ENCODE measurements at places on chromosomes 11 and 22.

- no peak for DNase-seq
Measured at GRCh38 chr11:12160680-12161079, 50.3 kb downstream of the MICAL2 start.

DNA sequence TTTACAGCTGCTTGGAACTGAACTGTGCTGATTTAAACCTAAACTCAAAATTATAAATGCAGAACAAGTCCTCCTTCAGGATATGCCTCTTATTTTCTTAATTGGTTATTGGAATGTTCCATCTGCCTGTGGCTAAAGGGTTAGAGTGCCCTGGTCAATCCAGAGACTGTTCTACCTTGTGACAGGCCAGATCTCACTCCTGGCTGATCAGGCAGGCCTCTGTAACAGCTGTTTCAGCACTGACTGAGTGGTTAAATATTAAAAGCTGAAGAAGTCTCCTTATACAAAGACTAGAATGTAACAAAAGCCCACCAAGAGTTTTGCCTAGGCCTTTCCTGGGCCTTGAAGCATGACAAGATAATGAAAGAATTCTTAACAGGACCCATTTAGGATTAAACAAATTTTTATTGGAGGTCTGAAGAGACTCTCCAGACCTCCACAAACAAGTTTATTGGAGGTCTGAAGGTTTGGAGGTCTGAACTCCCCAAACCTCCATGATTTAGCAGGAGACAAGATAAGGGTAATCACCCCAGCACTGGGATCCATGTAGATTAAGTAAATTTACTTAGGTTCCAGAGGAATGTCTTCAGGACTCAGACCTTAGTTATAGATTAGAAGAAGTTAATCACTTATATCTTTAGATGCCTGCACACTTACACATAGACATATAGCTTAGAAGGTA, 35.8 kb downstream of the TMPRSS5 start:
- DNase-seq, result no peak

- DNase-seq, result no peak
Measured at GRCh38 chr11:116093481-116094270, 589.5 kb upstream of the CADM1 start.

GRCh38 chr11:21810650-21811049, 382.2 kb upstream of the ANO5 start:
- DNase-seq, result no peak

DNA sequence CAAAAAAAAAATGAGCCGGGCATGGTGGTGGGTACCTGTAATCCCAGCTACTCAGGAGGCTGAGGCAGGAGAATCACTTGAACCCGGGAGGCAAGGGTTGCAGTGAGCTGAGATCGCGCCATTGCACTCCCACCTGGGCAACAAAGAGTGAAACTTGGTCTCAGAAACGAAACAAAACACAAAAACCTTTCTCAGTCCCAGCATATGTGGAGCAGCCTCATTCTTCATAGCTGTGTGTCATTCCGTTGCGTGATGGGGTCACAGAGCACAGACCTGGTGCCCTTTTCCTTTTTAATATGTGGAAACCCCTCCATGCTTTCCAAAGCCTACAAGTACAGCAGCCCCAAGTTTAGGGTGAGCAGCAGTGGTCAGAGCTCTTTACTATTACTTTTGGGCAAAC, 13.7 kb downstream of the PEX26 start:
- DNase-seq, result no peak

DNA sequence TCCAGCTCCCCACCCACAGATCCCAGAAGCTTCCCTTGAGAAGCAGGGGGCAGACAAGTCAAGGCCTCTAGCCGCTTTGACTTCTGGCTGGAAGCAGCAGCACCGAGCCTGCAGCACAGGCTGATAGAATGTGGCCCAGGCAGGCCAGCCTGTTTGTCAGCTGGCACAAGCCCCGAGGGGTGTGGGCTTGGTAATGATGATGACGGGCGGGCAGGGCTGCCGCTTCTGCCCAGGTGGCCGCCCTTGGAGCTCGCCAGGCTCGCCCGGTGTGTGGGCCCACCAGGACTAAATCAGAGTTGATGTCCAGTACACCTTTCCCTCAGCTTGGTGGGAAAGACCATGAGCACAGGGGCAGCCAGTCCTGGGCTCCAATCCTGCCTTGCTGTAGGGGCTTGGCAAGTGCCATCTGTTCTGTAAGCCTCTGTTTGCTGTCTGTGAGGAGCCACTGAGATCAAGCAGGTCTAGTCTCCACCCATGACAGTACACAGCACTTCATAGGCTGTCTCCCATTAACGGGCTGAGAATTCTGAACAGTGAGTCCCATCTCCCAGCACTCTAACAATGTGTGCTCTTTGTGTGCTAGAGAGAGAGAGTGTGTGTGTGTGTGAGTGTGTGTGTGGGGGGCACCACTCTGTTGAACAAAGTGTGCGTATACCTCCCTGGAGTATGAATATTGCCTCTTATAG, 26.8 kb downstream of the MICAL2 start:
- no peak for DNase-seq

GRCh38 chr11:95098826-95099225, 9.2 kb downstream of the ENDOD1 start:
- no peak for DNase-seq

GRCh38 chr22:17133137-17133536, 12.0 kb upstream of the TMEM121B start:
- DNase-seq, result no peak

- no peak for DNase-seq
Measured at GRCh38 chr11:84714316-84714780, 912.8 kb downstream of the DLG2 start.

DNA sequence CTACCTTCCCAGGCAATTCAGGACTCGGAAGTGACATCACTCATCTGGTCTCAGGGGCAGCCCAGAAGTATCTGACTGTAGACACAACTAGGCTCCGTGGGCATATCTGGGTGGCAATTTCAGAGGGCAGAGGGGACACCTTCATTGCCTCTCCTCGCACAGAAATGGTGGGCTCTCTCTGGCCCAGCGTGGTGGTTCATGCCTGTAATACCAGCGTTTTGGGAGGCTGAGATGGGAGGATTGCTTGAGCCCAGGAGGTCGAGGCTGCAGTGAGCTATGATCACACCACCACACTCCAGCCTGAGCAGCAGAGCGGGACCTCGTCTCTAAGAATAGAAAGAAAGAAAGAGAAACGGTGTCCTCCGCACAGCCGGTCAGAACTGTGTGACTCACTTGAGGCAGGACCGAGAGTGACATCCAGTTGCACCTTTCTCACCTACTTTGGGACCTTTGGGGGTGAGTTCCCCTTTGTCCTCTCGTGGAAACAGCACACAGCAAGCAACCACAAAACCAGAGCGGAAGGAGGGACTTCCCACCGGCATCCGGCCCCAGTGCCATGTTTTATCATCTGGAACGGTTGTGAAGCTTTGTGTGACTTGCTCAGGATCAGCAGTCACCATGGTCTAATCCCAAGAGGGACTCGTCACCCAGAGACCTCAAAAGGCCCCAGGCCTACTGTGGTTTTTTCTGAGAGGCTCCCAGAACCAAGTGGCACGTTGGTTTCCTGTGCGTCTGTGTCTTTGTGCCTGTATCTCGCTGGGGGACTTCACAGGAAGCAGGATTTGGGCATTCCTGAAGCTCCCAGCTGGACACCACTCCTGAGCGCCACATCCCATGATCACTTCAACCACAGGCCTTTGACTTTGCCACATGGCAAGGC, 38.4 kb upstream of the EMID1 start:
- DNase-seq, result no peak

GRCh38 chr11:120316880-120317688, 8.0 kb upstream of the TLCD5 start:
- DNase-seq, result no peak

DNA sequence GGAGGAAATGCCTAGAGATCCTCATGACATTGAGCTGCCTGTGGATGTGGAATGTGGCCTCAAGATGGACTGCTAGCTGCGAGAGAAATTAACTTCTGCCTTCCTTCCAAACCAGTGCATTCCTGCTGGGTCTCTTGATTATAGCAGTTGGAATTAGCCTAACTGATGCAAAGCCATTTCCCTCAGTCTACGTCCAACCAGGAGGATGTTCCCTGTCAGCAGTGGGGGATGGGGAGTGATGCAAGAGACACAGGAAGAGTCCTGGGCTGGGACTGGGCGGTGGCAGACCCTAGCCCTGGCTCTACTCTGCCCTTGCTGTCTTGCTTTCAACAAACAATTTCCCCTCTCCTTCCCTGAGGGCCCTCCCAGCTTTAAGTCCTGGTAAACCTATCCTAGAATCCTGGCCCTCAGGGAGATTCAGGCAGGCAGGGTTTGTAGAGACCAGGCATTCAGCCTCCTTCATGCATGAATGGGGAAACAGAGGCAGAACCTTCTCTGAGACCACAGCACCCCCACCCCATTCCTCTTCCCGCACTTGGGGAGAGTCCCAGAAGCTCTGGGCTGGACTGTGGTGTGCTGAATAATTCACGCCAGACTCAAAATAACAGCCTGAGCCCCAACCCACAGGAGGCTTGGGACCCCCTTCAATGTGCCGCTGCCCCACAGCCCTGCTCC, 17.0 kb downstream of the C11orf96 start:
- DNase-seq, result no peak

GRCh38 chr11:117634756-117635603, 162.0 kb downstream of the DSCAML1 start:
- no peak for DNase-seq

DNA sequence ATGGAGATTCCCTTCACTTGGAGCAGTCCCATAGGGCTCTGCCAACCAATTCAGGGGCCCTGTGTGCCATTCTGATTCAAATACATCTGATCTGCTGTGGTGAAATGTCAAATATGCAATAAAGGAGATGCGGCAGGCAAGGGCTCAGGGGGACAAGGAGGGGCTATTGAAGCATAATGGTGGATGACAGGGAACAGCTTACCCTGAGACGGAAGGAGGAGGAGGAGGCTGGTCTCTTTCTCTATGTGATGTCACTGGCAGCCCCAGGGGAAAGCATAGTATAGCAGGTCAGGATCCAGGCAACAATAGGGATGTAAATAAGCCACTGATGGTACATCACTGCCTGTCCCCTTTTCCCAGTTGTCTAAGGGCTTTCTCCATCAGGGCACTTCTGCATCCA, 350.9 kb upstream of the SYN3 start:
- DNase-seq, result no peak

- DNase-seq, result no peak
Measured at GRCh38 chr11:100712583-100712982, 25.5 kb downstream of the ARHGAP42 start.

GRCh38 chr22:46219636-46220035, 30.5 kb downstream of the CDPF1 start:
- DNase-seq, result no peak

DNA sequence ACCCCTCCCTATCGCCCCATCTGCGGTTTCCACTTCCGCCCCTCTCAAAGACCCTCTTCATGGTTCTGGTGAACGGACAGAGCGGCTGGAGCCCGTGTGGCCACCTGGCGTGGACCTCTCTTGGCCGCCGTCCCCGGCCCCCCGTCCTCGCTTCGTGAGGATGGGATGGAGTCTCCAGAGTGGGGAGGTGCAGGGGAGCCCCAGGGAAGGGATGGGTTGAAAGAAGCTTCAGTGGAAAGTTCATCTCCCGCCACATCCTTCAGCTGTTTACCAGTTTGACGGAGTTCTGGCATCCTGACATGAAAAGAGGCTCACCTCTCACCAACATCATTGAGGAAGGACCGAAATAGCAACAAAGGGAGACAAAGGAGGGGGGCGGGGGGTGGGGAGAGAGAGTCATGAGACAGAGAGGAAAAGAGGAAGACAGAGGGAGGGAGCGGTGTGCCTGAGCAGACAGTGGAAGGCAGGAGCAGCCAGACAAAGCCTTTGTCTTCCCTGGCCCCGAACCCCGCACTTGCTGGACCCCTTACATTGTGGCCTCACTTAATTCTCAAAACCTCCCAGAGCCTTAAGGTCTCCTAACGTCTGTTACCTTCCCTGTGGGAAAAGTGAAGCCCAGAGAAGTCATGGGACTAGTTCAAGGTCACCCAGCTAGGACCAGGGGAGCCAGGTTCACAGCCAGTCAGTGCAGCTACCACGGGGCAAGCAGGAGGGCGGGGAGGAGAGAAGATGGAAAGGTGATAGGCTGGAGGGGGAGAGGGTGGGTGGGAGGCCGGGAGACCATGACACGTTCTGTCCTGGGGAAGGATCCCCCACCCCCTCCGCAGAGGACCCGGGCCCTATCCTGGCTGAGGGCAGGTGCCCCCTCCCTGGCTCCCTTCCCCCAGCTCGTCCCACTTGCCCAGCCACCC, 54.9 kb downstream of the CD6 start:
- no peak for DNase-seq

GRCh38 chr11:83717537-83717936, 431.4 kb upstream of the CCDC90B start:
- no peak for DNase-seq

GRCh38 chr11:89347071-89347470, 144.1 kb downstream of the NOX4 start:
- no peak for DNase-seq

GRCh38 chr11:3882655-3883054, 27.2 kb downstream of the STIM1 start:
- DNase-seq, result no peak

DNA sequence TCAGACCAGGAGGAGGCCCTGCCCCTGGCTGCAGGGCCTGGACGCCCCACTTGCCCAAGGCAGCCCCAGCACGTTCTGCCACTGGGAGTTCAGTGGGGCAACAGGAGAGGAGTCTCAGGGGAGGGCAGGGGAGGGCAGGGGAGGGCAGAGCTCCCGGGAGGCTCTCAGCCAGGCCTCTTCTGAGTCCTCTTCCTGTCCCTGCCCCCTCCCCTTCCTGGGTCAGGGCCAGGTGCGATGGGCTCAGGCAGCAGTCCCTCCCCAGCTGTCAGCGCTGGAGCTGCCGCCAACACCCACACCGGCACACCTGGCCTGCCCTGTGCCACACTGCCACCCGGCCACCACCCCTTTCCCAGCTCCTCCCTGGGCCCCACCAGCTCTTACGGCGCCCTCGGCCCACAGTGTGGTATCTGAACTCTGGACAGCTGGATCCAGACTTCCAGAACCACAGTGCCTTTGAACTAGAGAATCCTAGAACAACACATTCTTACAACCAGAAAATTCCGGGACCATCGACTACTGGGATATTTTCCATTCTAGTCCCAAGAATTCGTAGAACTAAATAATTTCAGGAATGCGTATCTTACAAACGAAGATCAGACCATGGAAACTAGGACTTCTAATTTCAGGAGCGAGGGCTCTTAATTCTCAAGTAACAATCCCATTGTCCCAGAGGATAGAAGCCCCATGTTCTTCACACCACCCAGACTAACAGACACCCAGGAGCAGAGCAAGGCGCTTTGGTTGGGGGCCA, 21.8 kb downstream of the RPL3 start:
- no peak for DNase-seq

DNA sequence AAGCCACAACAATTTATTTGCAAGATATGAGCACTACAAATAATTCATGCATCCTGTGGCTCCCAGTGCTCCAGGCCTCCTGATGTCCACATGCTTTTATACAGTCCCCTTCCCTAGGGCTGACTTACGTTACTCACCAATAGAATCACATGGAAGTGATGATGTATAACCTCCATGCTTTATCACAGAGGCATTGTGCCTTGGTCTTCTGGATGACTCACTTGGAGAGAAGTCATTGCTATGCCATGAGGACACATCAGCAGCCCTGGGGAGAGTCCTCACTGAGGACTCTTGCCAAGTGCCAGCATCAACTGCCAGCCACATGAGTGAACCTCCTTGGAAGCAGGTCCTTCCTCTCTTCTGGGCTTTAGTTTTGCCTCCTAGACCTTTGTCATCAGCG, 22.0 kb upstream of the IGSF9B start:
- no peak for DNase-seq

Measured in AG09319 (cell line).